Fibroblast of skin of right quadriceps (primary cell): ENCODE measurements at places on chromosomes 4 and X.
A peak's percentile ranks its signal among the peaks of the same experiment; 100 is the strongest.

DNA sequence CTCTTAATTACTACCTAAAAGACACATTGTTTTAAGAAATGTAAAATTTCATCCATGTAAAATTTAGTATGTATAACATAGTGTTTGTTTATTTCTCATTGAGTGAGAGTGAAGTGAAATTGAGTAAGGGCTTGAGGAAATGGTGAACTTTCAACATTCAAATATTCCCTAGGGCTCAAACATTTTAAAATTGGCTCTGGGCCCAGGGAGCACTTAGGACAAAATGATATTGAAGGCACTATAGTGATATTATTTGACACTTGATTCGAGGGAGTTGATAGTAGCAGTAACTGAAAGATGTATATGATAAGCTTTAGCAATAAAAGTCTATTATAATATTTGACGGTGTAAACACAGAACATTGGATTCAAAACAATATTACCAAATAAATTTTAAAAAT, 1244.0 kb upstream of the TENM3 start:
- DNase-seq = no peak

- DNase-seq = no peak
Measured at GRCh38 chr4:109166126-109166525, 136.3 kb downstream of the COL25A1 start.

- DNase-seq = no peak
Measured at GRCh38 chrX:118631586-118631985, 95.8 kb upstream of the IL13RA1 start.

DNA sequence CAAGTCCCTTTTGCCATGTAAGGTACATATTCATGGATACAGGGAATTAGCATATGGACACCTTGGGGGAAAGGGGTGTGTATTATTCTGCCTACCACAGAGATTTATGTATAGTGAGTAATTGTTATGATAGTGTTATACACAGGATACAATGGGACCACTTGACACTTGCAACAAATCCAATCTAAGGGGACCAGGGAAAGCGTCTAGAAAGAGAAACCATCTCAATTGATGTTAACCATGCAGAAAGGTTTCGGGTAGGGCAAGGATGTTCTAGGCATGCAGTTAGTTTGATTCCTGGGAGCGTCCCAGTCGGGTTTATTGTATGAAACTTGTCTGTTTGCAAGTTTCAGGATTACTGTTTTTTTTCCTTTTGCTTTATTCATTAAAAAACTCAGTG, 34.2 kb downstream of the MMRN1 start:
- DNase-seq = no peak

GRCh38 chr4:145540235-145540634, 58.6 kb downstream of the SMAD1 start:
- DNase-seq = peak; percentile 64

GRCh38 chr4:118338981-118339765, 13.6 kb downstream of the PRSS12 start:
- DNase-seq = peak; percentile 73

GRCh38 chrX:31217084-31217483, 145.2 kb upstream of the FTHL17 start:
- DNase-seq = no peak

DNA sequence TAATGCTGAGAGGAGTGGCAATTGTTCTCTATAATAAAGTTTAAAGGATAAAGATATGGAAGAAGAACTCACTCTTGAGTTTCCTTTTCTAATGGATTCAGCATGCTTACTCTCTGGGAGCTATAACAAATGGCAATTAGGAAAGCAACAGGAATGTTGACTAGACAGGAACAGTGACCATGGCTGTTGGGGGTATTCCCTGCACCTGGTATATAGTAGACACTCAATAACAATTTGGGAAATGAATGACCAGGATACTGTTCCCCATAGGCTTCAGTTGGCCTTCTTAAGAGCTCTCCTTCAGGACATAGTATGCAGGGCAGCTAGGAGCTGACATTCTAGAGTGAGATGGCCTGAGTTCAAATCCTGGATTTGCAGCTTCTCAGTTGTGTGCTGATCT, 1.8 kb downstream of the LIMCH1 start:
- DNase-seq = no peak

DNA sequence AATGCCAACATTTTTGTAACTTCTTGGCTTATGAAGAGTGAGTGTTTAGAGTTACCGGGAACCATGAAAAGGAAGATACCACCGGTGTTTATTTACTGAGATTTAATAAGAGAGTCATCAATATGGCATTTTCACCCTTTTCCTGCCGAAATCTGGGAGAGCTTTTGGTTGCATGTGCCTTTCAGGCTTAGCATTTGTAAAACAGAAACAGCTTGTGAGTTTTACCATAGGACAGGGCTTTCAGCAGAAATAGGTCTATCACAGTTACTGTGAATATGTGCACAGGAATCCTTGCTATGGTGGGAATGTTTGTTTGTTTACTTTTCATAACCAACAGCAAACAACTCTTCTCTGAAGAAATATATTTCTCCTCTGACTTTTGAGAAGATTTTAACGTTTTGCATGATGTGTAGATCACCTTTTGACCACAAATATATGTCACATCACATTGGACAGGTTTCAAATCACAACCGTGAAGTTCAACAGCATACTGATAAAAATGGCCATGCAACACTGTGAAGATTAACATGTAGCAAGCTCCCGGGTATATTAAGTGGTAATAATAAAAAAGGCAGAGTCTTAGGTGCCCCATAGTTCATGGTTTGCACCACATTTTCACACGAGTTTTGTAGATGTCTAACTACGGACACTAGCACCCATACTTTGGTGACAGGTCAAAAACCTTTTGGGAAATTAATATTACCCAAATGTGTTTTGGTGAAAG, 21.3 kb downstream of the ARHGAP24 start:
- peak; percentile 70 for DNase-seq

DNA sequence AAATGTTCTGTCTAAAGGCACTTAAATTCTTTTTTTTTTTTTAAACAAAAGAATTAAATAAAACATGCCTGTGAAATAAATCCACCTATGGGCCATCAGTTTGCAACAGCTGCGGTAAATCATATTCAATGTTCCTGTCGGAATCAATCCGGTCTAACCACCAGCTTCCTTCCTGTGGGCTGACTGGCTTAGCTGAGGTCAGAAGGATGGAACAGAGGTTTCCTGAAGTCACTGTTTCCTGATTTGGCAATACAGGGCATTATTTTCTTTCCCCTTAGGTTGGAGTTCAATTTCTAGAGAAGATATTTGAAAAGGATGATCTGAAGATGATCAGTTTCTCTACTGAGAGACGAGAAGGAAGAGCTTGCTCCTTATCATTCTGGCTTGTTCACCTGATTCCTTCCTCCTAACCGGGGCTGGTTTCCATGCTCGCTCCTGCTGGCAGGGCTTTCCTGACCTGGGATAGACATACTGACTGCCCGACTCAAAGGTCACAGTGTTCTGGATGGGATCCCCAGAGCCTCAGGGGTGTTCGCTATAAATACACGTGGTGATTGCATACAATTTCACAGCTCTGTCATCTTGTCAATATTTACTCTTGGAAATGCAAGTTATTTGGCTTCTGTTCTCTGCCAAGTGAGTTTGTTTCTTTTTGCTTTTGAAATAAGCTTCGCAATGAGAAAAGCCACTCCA, 21.7 kb downstream of the PDLIM3 start:
- DNase-seq = no peak

DNA sequence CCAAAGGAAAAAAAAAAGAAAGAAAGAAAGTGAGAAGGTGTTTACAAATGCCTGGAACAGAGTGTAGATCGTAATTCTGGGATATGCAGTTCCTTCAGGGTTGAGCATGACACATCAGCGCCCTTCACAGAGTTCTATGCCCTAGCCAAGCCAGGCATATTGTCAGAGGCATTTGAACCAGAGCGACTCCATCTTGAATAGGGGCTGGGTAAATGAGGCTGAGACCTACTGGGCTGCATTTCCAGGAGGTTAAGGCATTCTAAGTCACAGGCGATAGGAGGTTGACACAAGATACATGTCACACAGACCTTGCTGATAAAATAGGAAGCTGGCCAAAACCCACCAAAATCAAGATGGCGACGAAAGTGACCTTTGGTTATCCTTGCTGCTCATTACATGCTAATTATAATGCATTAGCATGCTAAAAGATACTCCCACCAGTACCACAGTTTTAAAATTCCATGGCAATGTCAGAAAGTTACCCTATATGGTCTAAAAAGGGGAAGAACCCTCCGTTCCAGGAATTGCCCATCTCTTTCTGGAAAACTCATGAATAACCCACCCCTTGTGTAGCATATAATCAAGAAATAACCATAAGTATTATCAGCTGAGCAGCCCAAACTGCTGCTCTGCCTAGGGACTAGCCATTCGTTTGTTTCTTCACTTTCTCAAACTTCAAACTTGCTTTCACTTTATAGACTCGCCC, 23.5 kb upstream of the LRBA start:
- no peak for DNase-seq

DNA sequence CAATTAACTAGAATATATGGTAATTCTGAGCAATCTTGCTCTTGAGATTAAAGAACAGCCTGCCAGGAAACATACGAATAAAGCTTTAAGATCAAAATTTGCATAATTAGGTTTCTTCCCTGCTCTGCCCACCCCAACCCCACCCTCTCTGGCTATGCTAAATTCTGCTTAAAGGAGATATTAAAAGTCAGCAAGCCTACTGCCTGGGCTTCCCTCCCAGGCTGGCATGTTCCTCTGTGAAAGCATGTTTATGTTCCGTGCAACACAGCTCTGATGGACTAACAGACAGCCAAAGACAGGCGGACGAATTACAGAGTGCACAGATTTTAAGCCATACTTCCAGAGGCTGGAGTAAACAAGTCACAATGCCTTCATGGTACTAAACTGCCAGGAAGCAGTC, 28.4 kb downstream of the CD99L2 start:
- DNase-seq = no peak

DNA sequence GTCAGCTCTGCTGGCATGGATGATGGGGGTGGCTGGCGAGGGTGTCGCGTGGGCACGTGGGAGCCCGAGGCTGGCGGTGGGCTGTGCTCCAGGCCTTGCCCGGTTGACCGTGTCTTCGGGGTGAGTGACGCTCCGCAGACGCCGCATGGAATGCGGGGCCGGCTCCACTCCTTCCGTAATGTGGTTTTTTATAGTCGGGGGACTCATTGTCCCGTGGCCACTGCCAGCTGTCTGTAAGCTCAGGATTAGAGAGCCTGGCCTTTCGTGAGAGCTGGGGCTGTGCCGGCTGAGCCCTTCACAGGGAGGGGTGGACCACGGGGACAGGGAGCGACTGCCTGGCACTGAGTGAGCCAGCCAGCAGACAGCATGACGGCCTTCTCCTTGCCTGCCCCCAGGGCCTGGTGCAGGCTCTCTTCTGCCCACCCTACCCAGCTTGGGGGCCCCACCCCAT, 20.4 kb downstream of the DOK7 start:
- peak; percentile 20 for DNase-seq

GRCh38 chr4:59629348-59629747, 1570.8 kb upstream of the ADGRL3 start:
- DNase-seq = no peak

DNA sequence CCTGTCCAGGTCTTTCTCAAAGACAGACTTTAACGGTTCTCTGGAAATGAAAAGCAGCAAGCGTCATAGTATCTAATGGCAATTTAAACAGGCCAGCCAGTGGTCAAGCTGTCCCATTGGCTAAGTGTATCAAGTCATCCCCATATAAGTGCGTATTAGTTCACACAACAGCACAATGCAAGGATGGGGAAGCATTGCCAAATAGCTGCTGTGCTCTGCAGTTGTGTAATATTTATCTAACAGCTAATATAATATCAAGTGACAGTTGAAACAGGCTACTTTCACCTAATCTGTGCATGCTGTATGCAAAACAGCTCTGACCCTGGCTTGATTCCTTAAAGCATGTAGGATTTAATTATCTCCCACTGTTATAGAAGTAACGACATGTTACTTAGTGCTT, 134.8 kb upstream of the PPARGC1A start:
- DNase-seq = peak; percentile 51

GRCh38 chrX:151762802-151763201, 28.3 kb downstream of the CNGA2 start:
- no peak for DNase-seq

DNA sequence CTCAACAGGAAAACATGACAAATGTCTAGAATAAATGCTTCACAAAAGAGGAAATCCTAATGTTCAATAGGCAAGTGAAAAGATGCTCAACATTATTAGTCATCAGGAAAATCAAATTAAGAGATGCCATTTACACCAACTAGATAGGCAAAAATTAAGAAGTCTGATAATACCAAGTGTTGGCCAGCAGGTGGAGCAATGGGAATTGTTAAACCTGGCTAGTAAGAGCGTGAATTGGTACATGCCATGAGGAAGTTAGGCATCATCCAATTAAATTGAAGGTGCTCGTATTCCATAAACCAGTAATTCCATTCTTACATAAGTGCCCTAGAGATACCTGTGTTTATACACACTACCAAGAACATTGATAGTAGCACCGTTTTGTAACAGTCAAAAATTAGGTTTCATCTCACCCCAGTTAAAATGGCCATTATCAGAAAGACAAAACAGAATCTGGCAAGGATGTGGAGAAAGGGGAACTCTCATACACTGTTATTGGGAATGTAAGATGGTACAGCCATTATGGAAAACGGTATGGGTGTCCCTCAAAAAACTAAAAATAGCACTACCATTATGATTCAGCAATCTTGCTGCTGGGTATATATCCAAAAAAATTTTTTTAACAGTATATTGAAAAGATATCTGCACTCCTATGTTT, 14.0 kb upstream of the ZCCHC18 start:
- DNase-seq = peak; percentile 57

DNA sequence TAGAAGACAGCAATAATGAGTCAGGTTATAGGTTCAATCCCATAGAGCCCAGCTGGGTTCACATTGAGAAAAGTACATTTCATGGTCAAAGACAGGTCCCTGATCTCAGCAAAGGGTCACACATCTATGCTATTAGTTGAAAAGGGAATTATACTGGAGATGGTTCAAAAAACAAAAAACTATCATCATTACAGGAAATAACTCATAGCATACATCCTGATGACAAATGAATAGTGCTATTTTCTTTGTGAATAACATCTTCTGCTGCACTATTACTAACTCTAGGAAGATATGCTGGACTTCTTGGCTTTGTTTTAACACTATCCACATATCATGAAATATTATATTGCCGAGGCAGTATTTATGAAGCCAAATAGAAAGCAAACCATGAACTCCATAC, 202.5 kb upstream of the MAB21L2 start:
- DNase-seq = peak; percentile 32

DNA sequence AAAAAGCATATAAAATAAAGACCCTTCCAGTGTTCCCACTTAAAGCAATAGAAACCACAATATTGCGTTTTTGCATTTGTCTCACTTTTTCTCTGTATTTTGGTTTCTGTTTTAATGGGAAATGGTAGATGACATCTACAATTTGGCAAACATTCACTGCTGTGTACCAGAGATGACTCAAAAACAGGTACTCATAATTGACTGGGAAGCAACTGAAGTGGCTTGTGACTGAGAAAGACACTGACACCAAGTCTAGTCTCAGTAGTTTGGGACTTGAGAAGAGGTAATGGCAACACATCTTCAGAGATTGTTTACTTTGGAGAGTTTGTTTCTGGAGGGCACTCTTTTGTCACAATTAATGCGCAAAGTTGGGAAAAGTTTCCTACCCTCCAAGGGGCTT, 42.0 kb downstream of the AREG start:
- no peak for DNase-seq

- peak; percentile 5 for DNase-seq
Measured at GRCh38 chr4:149595500-149595899, 220.1 kb downstream of the IQCM start.
